ENCODE measurements at places on chromosomes 5 and 9.
A peak's percentile ranks its signal among the peaks of the same experiment; 100 is the strongest.

DNA sequence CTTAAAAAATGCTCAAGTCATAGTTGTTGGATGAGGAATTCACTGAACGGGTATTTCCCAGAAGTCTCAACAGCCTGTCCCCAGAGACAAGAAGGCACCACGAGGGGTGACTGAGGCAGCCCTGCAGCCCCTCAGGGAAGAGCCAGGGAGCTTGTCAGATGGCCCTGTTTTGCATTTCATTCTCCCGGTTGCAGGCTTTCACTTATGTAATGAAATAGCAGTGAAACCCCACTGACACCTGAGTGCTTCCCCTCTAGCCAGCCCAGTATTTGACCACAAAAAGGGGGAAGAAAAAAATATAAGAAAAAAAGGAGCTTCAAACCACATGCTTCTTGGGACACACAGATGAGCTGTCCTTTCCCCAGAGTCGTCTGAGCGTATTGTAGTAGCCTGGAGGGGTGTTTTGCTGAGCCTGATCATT, 75.3 kb upstream of the IL12B start:
- no peak for DNase-seq

GRCh38 chr9:133378408-133378962, 2.3 kb downstream of the STKLD1 start:
- no peak for DNase-seq

DNA sequence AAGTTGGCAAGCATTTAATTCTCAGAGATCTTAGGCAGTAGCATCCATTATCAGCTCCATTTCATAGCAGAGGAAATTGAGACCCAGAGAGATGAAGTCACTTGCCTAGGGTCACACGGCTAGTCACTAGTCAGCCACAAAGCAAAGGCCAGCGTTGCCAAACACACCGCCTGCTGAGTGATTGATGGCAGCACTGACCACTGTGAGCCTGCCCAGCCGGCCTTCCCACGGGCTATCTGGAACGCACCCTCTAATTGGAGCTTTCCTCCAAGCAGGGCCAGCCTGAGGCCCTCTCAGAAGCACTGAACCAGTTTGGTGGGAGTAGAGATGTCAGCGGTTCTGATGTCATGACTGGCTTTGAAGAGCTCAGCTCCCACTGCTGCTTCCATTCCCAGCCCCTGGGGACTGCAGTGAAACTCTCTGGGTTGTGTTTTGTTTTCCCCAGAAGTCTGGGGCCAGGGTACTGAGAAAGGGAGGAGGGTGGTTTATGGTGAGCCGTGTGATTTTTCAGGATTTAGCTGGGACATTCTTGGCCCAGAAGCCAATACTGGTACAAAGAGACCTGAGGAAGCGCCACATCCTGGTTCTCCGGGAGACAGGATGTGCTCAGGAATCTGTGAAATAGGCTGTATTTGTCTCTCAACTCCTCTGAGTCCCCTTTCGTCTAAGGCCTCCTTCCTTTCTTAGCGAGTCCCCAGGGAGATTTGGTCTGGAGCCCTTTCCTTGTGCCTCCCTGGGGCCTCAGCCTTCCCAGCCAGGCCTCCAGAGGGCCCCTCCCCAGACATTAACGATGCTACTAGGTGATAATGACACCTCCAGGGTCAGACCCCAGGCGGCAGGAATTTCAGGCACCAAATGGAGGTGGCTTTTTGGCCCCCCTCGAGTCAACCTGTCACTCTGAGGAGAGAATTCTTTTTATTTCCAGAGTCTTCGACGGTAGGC, 44.5 kb downstream of the SPRY4 start:
- no peak for DNase-seq

DNA sequence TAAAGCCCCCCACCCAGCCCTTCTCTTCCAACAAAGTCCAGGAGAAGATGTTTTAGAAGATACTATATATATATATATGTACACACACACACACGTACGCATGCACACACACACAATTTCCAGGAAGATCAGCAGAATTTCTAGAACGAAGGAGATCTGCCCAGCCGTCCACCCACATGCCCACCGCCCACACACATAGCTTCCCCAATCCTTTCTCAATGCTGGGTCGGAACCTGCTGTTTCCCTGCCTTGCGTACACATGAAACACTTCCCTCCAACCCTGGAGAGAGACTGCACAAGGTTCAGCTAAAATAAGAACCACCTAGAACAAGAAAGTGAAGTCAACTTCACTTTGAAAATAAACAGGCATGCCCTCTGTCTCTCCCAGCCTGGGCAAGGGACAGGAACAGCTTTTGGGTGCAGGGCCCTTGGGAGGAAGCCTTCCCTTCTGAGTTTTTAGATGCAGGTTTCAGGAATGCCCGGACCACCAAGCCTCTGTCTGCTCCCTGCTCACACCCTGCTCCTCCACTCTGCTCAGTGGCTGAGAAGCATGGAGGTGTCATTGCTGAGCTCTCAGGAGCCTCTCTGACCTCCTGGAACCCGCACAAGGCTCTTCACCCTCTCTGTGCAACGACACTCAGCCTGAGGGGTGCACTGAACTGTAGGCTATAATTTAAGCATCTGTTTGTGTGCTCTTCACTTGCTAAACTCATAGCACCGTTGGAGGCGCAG, 149.4 kb downstream of the C5orf15 start:
- no peak for DNase-seq

DNA sequence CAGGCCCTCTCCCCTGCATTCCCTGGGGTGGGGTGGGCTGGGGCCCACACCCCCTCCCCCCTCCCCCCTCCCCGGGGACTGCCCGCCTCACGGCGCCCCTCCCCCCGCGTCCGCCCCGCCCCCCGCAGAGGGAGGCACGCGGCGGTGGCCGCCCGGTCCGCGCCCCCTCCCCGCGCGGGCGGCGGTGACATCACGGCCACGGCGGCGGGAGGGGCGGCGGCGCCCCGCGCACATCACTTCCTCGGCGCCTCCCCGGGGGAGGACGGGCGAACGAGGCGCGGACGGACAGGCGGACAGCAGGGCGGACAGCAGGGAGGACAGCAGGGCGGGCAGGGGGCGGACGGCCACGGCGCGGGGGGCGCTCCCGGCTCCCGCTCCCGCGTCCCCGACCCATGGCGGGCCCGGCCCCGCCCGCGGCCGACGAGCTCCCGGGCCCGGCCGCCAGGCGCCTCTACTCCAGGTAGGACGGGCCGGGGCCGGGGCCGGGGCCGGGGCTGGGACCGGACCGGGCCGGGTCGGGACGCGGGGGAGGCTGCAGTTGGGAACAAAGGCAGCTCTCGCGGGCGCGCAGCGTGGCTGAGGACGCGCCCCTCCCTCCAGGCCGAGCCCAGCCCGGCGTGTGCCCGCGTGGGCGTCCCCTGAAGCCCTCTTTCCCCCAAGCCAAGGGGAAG, at the start of gene GPSM1:
Gene GPSM1, plus strand, starts transcription at position 236 of the 671 bp plus-strand sequence. Its CDS starts 157 bp downstream, at position 393.
- no peak for DNase-seq

DNA sequence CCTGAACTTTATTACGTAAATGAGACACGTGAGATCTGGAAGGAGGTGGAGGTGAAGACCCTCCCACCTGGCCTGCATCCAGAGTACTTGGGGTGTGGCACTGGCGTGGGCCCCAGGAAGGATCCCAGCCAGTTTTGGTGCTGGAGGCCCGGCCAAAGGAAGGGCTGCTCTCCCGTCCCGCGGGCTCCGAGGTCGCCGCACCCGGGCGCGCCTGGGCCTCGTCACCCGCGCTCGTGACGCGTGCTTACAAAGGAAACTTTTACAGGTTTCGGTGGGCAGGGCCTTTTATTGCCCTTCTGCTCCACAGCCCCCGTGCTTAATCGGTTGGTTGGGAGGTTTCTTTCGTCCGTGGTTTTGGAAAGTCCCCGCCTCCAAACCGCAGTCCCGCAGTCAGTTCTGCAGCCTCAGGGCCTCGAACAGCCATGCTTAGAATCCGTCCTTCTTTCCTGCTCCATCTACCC, 29.2 kb downstream of the CDKN2A start:
- DNase-seq, result peak; percentile 35

- no peak for DNase-seq
Observed at GRCh38 chr5:138574744-138575193, 432 bp downstream of the HSPA9 start.
